ENCODE measurements at places on chromosomes 16 and 17.

DNA sequence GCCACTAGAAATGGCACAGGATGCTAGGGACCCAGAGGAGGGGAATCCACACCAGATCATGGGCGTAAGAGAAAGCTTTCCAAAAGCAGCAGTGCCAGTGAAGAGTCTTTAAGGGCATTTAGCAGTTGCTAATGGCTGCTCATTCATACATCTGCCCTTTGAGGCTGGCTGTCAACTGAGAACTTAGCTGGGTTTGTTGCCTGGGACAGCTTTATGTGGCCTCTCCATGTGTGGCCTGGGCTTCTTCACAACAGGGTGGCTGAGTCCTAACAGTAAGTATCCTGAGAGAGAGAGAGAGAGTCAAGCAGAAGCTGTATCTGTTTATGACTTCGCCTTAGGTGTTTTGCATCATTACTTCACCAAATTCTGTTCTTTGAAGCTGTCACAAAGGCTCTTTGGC lies 286.1 kb upstream of the KCNJ16 start:
- DNase-seq, result no peak

GRCh38 chr17:2423271-2423670 lies 22.4 kb upstream of the MNT start:
- DNase-seq, result no peak

GRCh38 chr16:4322121-4323052 lies 6.5 kb downstream of the GLIS2 start:
- DNase-seq, result no peak

DNA sequence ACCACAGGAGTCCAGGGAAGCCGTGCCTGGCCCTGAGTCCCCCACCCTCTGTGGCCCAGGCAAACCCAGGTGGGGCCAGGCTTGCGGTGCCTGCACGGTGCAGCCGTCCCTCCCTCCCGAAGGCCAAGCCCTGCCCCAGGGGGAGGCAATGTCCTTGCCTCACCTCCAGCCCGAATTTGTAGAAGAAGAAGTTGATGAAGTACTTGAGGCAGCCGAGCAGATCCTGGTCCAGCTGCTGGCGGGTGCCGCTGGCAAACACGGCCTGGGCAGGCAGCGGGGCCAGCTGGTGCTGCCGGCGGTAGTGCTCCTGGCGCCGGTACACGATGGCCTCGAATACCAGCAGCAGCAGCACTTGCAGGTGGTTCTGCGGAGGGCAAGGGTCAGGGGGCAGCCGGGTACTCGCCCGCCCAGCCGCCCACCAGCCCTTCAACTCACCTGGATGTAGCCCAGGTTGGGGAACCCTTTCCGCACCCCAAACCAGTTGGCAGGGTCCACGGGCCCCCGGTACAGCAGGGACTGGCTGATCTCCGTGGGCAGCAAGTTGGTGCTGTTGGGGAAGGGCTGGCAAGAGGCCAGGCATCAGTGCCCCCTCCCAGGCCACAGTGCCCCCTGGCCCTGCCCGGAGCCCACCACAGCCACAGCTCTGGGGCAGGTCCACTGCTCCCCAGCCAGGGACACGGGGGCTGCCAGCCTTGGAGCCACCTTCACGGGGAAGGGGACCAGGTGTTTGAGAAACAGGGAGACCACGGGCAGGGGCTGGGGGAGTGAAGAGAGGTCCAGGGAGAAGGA lies 26.1 kb downstream of the CTU2 start:
- no peak for DNase-seq

DNA sequence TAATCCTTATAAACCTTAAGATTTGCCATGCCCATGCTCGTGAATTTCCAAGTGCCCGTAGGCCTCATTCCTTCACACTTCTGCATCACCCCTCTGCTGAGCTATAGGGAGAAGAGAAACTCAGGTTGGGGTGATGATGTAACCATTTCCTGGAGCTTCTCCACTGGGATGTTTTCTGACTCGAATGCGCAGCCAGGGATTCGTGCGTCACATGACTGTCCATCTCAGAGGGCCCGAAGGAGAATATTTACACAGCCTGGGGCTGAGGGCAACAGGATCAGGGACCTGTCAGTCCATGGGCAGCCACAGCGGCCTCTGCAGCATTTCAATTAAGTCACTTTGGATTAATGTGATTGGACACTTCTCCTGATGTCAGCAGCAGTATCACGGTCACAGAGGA lies 8.7 kb downstream of the GSG1L2 start:
- DNase-seq, result no peak

GRCh38 chr16:1982991-1983543 lies 926 bp upstream of the GFER start:
- no peak for DNase-seq

DNA sequence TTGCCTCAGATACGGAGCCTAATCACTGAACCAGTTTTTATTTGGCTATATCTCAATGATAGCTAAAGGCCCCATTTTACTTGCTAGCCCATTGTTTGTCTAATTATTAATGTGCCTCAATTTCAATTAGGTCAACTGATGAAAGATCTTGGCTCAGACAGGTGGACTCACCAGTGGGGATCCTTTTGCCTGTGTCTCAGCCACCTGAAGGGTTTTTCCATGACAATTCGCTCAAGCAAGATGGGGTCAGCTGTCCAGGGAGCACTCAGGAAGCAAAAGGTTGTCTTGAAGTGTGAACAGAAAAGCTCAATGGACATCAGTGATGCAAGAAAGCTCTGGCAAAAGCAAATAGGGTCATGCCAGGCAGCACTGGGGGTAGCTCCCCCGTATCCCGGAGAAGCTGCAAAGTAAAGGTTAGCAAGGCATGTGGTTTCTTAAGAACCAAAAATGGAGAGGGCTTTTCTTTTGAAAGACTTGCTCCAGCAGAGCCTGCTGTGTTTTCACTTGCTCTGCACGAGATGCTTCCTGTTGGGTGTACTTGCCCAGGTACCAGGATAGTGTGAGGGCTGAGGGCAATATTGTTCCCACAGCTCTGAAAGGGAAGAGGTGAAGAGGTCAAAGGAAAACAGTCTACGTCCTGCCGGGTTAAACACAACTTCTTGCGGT lies 541.2 kb upstream of the CDH5 start:
- DNase-seq, result no peak

GRCh38 chr17:46895171-46895570 lies 27.8 kb upstream of the GOSR2 start:
- DNase-seq, result no peak

GRCh38 chr17:31841850-31842194 lies 17.2 kb downstream of the COPRS start:
- no peak for DNase-seq

GRCh38 chr17:19411631-19412030 lies 599 bp downstream of the RNF112 start:
- no peak for DNase-seq

- no peak for DNase-seq
Observed at GRCh38 chr16:22317625-22318024, 20.4 kb downstream of the POLR3E start.

DNA sequence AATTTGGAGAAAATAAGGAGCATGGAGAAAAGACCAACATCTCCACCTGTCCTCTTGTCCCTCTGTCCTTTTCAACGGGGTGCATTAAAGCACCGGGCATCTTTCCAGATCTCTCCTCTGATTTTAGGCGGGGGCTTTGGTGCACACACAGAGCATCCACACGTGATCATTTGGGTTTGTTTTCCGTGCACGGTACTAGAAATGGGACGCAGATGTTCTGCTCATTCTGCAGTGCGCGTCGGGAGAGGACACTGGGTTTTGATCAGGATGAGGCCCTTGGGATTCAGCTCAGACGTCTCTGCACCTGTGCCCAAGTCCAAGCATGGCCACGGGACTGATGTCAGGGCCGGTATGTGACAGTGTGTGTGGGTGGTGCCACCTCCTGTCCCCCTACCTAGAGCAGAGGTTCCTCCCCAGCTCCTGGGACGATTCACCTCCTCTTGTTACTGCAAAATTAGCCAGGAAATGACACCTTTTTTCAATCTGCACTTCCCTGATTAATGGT lies 31.9 kb downstream of the PDIA2 start:
- no peak for DNase-seq

- no peak for DNase-seq
Observed at GRCh38 chr17:51078009-51078592, 42.6 kb downstream of the SPAG9 start.

- no peak for DNase-seq
Observed at GRCh38 chr17:74342224-74342623, 16.2 kb downstream of the KIF19 start.

- DNase-seq, result no peak
Observed at GRCh38 chr16:3912897-3913296, 32.4 kb upstream of the CREBBP start.

DNA sequence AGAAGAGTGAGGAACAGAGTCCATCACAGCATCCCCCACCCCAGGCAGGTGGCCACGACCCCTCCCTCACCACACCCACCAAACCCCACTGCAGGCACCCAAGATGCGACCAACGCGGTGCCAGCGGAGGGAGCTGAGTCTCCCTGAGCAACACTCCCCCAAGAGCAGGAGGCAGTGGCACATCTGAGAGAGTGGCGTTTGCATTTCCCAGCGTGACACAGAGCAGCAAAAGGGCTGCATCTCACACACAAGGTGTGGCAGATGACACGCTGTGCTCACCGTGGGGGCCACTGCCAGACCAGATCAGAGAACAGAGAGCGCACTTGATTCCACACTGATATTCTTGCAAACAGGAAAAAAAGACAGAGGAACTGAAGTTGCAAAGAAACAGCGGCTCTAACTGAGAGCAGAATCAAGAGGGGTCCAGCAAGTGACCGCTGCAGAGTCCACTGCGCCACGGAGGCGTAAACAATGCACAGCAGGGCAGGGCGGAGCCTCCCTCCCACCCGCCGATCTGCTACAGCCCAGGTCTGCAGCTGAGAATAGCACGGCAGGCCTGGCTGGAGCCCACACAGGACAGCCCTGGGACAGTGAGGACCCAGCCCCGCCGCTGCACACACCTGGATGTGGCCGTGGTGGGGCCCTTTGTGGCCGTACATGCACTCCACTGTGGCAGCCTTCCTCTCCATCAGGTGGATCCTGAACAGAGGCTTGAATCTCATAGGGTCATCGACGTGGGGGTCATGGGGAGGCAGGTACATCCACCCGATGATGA lies 26.0 kb upstream of the C16orf95 start:
- no peak for DNase-seq

- DNase-seq, result no peak
Observed at GRCh38 chr17:77433385-77434135, 292.8 kb downstream of the SEC14L1 start.

DNA sequence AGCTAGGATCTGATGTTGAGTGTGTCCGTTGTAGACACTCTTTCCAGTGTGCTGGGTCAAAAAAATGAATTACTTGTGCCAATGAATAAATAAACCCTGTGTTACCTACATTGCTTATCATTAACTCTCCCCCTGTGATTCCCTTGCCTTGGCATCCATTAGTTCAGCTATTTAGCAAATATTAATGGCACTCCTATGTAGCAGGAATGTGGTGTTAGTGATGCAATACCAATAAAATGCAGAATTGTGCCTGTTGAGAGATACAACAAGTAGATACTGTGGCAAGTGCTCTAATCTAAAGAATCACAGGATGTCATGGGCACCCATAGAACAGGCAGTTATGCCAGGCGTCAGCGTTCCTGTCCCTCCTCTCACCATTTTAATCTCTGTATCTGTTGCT lies 343.2 kb downstream of the PMP22 start:
- no peak for DNase-seq

DNA sequence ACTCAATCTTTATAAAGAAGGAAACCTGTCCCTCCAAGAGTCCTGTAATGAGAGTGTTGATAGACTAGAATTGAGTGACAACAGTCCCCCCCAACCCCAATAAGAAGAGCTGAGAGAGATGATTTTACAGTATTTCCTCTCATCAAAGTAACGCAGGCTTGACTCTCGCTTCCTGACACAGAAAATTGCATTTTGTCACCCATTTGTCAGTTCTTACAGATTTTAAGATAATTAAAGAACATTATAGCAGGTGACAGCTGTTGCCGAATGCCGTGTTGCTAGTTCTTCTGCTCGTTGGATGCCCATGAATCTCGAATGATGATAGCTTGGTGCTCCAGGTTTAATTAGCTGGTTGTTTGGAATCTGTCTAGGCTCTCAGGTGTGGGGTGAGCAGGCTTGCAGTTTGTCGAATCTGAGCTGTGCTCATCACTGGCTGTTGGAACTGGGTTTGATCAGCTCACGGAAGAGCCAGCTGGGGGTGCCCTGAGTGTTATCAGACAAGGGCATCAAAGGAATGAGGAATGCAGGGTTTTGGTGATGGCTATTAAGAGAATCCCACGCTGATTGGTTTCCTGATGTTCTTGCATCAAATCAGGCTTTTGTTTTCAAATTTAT lies 84.8 kb upstream of the CPHXL start:
- no peak for DNase-seq

DNA sequence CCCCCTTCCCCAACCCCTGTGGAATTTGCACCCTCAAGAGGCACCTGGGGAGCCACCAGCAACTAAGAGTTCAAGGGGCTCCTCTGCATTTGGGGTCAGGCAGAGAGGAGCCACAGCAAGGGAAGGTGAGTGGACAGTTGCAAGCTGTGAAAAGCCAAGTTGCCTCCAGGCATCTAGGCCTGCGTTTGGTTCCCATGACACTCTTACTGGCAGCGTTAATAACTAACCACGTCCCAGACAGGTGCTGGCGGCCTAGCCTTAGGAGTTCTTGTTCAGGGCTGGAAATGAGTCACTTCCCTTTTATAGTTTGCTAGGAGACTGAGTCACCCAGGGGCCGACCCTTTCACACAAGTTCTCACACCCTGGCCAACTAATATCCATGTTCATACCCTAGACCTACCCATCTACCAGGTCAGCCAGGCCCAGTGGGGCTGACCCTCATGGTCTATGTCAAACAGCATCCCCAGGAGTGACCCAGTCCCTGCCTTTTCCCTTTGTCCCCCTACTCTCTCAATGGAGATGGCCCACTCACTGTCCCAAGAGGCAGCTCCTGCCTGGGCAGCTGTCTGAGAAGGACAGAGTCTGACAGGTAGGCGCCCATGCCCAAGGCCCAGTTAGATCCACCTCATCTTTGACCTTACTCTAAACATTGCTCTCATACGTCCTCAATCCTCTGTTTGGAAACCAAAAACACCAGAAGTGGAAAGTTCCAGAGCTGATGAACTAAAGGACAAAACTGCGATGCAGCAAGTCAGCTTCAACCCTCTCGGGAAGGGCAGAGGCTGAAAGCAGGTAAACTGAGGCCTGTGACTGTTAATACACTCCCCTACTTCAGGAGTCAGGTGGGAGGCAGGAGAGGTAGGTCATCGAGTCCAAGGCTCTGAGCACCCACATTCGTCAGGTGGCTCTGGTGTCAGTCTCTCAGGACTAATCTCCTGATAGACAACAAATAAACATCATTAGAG lies 300.6 kb downstream of the SOX9 start:
- DNase-seq, result no peak

DNA sequence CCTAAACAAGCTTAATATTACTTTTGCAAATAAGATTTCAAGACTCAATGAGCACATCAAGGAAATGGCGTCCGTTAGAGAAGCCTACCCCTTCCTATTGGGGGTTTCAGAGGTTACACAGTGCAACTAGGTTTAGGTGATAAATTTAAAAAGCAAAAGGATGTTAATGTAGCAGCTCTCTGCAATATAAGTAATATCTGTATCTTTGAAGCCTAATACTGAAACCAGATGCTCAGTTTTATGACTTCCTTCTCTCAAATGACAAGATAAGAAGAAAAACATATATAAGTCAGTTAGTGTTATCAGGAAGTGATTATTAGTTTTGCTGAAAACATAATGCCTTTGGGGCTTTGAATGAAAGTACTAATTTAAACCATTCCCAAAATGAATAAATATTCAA lies 54.3 kb upstream of the MED13 start:
- no peak for DNase-seq

Data from erythroblast (primary cell).